ENCODE measurements at places on chromosomes 5 and 9.

DNA sequence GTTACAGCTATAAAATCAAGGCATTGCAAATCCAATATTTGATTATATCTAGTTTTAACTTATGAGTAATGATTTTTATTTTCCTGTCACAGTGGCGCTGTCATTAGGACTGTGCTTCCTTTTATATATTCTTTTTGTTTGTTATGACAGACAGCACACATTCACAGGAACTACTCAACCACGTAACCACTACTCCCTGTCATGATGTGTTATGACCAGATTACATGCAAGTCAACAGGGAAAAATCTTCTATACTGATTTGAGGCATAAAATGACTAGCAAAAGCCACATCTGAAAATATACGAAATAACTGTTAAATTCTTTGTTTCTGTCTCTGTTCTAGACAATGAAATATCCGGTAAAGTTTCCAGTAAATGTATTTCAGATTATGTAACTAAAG lies 25.4 kb downstream of the SREK1 start:
- DNase-seq, result no peak

GRCh38 chr5:62077823-62078550 lies 228.0 kb upstream of the KIF2A start:
- no peak for DNase-seq

DNA sequence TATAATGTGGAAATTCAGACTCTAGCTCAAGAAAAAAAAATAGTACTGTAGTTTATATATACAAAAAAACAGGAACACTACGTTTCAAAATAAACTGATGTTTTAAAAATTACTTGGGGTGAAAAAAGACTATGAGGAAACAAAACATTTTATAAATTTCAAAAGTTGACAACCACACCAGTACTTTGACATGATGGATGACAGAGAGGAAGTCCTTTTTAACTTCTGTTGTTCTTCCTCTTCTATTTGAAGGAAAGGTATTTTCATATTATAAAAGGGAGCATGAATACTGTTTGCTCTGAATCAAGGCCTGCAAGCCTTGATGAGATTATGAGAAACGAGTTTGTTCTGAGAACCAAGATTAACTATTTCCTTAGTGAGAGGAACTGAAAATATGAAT lies 456.9 kb downstream of the TAF11L14 start:
- no peak for DNase-seq

DNA sequence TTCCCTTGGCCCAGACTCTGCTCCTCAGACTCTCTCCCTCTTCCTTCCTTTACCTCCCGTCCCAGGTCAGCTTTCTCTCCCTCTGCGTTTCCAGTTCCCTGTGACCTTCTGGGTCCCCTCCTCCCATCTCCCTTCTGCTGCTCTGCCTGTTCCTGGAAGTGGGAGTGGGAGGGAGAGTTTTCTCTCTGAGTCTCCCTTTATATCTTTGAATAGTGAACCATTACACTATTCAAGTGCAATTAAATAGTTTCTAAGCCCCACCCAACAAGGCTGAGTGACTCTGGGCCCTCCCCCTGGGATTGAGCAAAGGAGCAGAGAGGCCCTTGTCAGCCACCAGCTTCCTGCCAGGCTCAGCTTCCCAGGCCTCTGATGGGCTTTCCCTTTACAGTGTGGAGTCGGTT lies 34.8 kb downstream of the THBS4 start:
- no peak for DNase-seq

DNA sequence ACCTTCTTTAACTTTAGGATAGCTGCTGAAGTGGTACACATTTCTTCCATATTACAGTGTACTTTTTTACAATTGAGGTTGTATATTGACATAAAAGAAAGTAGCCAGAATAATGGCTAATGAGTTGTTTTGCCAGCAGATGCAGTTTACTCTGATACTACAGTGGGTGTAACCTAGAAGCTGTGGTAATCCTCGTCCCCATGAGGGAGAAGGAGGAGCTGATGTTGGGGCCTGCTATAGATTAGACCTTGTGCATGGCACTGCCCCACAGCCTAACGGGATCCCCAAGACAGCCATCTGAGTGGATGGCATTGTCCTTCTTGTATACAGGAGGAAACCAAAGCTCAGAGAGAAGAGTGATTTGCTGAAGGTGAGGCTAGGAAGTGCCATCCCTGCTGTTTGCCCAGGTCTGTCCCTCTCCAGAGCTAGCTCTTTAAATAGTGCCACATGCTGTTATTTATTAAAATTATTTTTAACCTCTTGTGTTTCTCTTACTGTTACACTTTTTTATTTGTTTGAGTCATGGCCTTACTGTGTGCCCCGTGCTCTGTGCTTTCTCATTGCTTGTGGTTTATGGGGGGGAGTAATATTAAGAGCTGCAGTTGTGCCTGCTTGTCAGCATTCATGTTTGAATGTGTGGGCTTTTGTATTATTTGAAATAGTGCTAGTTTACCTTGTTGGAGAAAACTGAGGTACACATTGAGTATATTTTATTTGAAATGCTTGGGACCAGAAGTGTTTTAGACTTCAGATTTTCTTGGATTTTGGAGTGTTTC lies 65.3 kb downstream of the ICE1 start:
- no peak for DNase-seq

Measured in central memory CD8-positive, alpha-beta T cell (primary cell).